GM13977 (cell line): ENCODE measurements at places on chromosomes 4 and X.

DNA sequence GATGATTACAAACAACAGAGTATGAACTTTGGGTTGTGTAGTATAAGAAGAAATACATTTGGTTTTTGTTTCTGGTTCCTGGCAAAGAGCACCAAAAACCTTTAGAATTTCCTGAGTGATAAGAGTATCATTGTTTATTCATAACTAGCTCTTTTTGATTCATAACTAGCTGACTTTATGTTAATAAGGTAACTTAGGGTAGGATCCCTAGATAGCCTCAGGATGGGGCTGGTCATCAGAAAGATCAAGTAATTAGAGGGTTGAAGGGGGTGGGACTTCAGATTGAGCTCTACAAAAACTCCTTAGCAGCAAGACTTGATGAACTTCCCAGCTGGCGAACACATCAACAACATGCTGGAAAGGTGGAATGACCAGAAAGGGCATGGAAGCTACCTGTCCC is 166.5 kb downstream of the SCFD2 start:
- no peak for DNase-seq

- DNase-seq: no peak
Observed at GRCh38 chr4:10020106-10020505, 1.2 kb downstream of the SLC2A9 start.

- no peak for DNase-seq
Observed at GRCh38 chr4:69497886-69498395, 2.2 kb upstream of the UGT2B4 start.

DNA sequence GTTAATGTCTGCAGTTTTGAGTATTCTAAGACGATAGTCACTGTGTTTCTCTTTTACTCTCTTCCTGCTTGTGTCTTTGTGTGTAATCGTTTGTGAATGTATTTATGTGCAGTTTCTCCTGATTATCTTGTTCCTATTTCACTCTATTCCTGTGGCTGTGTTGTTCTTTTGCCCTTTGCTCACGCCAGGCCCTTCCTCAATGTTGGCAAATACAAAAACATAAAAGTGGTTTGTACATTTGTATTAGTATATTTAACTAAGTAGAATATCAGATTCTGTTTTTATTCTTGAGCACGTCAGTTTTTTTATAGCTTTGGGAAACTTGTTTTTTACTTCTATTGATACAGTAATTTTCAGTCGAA is 107.6 kb upstream of the BMPR1B start:
- DNase-seq: no peak

DNA sequence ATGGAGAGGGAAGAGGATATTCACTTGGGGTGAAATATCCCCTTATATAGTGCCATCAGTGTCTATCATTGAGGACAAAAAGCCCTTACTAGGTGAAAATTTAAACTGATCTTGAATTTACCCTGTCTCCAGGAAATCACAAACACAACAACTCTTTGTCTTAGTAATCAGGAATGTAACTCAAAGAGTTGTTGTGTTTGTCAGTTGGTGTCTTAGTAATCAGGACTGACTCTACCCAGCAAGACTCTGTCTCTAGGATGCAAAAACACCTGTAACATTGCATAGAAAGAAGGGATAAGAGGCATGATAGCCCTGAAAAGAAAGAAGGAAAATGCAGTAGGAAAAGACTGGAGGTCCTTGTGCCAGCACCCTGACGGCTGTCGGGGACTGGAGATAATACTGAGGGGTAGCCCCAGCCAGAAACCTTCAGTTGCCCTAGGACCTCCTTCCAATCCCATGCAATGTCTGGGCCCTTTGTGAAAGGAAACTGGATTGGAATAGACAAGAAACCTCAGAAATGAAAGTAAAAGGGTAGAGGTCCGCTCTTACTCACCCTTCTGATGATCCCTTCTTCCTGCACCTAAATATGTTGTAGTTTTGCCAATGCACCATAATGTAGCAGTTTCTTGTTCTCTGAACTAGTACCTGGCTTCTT is 45.3 kb downstream of the HMGB2 start:
- no peak for DNase-seq

- no peak for DNase-seq
Observed at GRCh38 chr4:82642331-82642730, 80.5 kb upstream of the TMEM150C start.

DNA sequence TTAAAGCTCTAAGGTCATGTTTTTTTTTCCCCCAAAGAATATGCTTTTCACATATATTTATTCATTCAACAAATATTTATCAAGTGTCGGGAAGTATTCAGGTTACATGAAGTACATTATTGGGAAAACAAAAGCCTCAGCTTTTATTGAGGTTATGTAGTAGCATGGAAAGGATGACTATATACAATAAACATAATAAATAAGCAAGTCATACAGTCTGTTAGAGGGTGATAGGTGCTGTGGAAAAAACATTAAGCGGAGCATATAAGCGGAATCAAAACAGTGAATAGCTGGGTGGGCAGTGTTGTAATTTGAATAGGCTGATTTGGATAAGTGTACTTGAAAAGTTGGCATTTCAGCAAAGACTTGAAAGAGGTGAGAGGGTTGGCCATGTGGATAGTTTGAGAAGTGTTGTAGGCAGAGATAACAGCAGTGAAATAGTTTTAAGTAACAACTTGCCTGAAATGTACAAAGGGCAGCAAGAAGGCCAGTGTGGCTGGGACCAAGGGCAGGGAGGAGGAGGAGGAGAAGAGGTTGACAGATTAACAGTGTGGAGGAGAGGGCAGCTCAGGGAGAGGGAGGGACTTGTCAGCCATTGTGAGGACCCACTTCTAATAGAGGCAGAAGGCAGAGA is 558.7 kb downstream of the SPRY1 start:
- DNase-seq: no peak

DNA sequence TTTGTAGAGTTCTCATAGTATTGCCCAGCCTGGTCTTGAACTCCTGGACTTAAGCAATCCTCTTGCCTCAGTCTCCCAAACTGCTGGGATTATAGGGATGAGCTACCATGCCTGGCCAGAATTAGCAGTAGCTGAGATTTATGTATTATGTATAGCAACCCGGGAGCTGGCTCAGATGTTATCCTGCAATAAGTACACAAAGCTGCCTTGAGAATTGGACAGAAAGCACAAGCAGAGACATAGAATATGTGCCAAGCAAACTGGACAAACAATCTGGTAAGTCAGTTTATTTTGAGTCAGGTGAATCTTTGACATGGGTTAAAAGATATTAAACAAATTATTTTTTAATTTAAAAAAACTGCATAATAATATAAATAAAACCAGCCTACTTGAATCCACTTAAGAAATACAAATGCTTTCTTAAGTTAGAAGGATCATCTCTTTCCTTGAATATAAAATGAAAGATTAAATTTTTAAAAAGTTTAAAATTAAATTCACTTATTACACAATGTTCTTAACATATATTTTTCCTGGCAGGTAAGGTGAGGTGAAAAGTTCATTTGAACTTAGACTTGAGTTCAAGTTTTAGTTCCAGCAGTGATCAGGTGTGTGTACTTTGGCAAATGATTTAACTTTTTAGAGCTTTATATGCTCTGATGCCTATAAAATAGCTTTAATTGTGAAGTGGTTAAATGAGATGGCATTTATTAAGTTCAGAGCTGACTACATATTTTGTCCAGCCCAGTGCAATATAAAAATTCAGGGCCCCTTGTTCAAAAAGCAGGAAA is 87.8 kb upstream of the ACSL1 start:
- DNase-seq: no peak

DNA sequence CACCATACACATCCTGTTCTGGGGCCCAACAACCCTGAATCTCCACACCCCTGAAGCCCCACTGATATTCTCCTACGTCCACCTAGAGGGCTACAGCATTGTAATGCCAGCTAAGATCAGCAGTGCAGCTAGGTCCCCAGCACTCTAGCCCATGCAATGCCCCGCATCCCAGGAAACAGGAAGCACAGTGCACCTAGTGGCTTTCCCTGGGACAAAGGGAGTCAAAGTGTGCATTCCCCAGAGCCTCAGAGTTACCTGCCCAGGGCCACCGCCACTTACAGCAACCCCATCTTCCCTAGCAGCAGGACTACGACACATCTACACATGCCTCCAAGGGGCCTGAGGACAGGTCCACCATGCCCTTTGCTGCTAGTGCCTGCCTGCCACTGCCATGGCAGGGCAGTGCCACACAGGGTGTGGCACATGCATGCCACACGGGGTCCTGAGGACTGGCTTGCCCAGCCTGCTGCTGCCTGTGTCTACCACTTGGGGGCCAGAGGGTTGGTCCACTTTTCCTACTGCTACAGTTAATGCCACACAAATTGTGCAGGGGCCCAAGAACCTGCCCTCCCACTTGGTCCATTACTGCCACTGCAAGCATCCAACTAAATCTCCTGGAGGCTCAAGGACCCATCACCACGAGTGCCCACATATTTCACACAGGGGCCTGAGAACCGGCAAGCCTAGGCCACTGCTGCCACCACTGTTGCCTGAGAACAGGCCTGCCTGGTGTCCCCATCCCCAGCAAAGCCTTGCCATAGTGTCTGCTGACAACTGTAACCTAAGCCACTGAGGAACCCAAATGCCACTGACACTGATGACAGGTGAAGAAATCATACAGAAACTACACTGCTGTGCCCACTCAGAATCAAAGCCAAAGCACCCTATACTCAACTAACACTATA is 23.7 kb downstream of the TLR6 start:
- no peak for DNase-seq

GRCh38 chr4:86294883-86295282 is 65.0 kb downstream of the MAPK10 start:
- no peak for DNase-seq

DNA sequence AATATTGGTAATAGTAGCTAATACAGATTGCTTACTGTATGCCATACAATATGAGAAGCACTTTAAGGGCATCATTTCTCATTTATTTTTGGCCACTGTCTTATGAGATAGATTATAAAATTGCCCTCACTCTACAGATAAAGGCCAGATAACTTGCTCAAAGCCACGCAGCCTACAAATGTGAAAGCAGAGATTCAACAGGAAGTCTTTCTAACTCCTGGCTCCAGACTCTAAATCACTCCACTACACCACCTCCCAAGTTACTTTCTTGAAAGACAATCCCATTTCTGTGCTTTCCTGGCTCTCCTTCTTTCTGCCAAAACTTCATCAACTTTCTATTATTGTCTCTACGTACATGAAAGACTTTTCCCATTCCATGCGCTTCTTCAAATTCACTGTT is 194.7 kb downstream of the FBXO8 start:
- DNase-seq: no peak

- no peak for DNase-seq
Observed at GRCh38 chr4:154582723-154583122, 7.8 kb downstream of the FGA start.

DNA sequence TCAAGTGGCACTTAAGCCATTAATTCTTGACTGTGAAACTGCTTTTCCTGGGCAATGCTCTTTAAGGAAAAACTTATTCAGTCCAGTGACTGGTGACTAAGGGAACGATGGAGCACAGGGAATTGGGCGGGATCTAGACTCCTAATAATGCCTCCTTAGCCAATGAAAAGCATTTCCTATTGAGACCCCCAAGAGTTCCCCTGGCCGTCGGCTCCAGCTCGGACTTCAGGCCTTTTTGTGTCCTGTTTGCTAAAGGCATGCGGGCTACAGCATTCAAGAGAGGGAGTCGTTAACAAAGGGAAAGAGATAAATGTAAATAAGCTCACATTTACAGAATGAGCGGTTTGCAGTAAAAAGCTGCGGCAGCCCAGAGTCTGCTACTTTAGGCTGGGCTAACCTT is at the start of gene LPAR4:
LPAR4 (plus strand) TSS at position 232 of the 400 bp plus-strand sequence. CDS start 7,150 bp downstream, outside the sequence.
- no peak for DNase-seq

DNA sequence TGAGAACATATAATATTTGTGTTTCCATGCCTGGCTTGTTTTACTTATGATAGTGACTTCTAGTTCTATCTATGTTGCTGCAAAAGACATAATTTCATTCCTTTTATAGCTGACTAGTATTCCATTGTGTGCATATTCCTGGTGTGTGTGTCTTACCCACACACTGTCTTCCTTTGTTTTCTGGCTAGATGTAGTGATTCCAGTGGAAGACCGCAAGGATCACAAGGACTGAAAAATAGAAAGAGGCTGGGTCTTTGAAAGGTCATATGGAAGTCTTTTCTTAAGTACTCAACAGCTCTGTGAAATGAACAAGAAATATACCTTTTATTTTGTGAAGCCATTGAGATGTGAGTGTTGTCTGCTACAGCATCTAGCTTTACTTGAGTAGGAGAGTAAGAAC is 29.4 kb upstream of the TAB3 start:
- DNase-seq: no peak

DNA sequence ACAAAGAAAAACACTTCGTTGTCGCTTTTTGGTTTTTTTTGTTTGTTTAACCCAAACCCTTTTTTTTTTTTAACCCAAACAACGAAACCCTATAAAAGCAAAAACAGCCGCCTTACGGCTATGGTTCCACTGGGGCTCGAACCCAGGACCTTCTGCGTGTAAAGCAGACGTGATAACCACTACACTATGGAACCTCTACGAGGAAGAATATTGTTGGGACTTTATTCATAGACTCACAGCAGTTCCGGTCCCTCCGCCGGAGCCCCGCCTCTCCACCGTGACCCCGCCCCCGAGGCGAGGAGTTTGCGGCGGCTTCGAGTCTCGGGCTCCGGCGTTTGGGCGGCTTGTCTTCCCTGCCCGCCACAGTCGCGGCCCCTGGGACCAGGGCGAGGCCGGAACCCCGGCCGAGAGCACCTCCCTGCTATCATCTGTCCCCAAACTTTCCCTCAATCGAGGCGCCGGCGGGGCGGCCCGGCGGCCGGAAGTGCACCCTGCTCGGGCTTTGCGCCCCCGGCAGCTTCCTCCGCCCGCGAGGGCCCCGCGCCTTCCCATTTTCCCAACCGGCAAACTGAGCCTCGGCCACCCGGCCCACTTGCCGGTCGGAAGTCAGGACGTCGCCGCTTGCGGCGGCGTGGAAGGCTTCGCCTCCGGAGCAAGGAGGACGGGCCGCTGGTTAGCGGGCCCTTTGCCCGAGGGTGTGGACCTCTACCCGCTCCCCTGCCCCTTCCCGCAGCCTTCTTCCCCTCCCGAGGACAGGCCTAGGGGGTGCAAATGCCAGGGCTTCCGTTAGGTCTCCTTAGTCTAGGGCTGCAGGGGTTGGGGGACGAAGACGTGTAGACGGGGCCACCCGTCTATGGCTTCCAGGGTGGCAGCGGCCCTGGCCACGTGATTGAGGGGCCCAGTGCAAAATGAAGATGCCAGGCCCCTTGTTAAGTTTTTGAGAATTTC is 3.2 kb upstream of the RS1 start:
- DNase-seq: peak; percentile 86

- no peak for DNase-seq
Observed at GRCh38 chr4:629915-630641, 4.7 kb downstream of the PDE6B start.

- no peak for DNase-seq
Observed at GRCh38 chrX:37599729-37600128, 28.3 kb downstream of the LANCL3 start.

GRCh38 chrX:79564362-79564761 is 197.2 kb upstream of the ITM2A start:
- DNase-seq: no peak

DNA sequence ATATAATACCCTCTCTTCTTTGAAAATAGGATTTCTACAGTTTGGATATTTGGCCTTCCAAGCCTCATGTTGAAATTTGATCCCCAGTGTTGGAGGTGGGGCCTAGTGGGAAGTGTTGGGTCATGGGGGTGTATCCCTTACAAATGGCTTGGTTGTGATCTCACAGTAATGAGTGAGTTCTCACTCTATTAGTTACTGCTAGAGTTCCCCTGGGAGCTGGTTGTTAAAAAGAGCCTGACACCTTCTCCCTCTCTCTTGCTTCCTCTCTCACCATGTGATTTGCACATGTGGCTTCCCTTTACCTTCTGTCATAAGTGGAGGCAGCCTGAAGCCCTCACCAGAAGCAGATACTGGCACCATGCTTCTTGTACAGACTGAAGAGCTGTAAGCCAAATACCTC is 73.9 kb downstream of the HDAC8 start:
- no peak for DNase-seq

GRCh38 chr4:62193761-62194160 is 993.6 kb downstream of the ADGRL3 start:
- DNase-seq: no peak

GRCh38 chrX:150365990-150366911 is 3.1 kb downstream of the MAMLD1 start:
- DNase-seq: no peak
